Activated CD8-positive, alpha-beta memory T cell treated with anti-CD3 and anti-CD28 coated beads, Interleukin-2, amount 10 ng/mL, durations not matched to agents 7 days and 5 days (primary cell): ENCODE measurements at places on chromosomes 6 and 20.

GRCh38 chr20:57440678-57441509, 49.7 kb downstream of the RBM38 start:
- DNase-seq: no peak

DNA sequence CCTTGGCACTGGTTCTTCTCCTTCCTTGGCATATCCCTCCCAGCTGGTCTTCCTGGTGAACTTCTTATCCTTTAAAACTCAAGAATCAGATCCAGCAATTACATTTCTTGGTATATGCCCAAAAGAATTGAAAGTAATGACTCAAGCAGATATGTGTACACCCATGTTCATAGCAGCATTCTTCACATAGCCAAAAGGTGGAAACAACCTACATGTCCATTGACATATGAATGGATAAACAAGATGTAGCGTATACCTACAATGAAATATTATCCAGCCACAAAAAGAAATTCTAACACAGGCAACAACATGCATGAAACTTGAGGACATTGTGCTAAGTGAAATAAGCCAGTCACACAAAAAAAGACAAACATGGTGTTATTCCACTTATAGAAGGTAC, 103.7 kb upstream of the NT5E start:
- no peak for DNase-seq

DNA sequence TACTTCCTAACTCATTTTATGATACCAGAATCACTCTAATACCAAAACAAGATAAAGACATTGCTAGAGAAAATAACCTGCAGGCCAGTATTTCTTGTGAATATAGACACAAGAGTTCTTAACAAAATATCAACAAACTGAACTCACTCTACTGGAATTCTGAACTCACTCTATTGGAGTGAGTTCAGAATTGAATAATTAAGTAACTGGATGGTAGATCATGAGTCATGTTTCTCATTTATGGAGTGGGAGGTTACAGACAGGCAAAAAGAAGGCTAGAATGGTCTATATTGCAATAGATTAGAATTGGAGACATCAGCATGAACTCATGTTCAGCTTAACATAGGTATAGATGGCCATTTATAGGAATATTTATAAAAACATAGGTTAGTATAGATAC, 26.6 kb upstream of the C6orf58 start:
- no peak for DNase-seq

DNA sequence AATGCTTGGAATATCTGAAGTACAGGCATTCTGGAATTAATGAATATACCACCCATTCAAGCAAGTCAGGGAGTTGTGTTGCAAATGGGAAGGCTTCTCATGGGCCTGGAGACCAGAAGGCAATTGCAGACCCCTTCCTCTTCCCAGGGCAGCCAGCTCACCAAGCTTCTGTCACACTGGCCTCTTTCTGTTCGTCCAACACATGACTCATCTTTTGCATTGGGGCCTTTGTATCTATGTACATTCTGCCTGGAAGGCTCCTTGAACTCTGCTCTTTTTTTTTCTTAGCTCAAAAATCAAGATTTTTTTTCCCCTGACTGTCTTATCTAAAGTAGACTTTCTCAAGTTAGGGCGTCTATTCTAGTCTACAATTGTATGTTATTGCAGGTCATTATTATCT, 132.9 kb upstream of the MYLIP start:
- no peak for DNase-seq

- no peak for DNase-seq
Observed at GRCh38 chr6:42340511-42340910, 111.2 kb downstream of the TRERF1 start.

GRCh38 chr6:126110512-126111270, 124.4 kb downstream of the TRMT11 start:
- no peak for DNase-seq

DNA sequence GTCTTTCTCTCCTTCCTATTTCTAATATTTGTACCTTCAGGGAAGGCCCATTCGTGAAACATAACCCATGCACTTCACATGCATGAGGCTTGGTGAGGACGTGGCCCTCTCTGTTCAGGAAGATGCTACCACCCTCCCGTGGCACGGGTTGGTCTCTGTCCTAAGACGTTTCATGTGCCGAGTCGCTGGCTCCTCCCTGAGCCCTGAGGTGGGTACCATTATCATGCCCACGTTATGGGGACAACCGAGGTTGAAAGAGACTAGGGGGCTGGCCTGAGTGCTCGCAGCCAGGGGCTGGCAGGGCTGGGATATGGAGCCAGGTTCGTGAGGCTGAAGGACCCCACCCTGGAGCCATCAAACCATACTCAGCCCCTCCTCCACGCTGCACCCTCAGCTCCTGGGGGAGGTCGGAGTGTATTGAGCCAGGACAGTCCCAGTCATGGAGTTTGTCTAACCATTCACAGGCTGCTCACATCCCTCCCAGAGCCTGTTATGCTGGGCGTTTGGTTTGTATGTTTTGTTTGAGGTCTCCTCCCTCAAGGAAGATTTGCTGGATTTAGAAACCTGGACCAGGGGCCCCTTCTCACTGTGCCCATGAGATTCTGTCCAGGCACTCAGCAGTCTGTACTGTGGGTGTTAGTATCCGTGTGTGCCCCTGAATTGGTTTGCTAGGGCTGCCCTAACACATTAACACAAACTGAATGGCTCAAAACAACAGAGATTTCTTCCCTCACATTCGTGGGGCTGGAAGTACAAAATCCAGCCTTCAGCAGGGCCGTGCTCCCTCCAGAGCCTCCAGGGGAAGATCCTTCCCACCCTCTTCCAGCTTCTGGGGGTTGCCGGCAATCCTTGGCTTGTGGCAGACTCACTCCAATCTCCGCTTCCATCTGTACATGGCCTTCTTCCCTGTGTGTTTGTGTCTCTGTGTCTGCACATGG, 88.3 kb downstream of the ANKRD60 start:
- DNase-seq: no peak

GRCh38 chr6:169232507-169232931, 21.1 kb downstream of the THBS2 start:
- DNase-seq: peak; percentile 21

DNA sequence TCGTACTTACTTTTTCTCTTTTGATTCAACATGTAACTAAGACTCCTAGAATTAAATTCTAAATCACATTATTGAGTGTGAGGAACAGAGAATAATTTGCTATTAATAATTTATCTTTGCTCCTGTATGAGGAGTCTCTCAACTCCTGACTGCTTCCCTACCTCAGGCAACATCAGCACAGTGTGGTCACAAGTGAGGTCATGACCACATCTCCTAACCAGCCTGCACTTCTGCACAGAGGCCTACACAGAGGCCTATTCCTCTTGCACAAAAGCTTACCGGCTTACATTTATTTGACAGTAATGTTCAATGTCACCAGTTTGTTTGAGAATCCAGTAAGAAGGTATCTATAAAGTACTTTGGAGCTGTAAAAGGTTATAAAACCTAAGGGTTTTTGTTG, 637.4 kb upstream of the MARCKS start:
- no peak for DNase-seq

DNA sequence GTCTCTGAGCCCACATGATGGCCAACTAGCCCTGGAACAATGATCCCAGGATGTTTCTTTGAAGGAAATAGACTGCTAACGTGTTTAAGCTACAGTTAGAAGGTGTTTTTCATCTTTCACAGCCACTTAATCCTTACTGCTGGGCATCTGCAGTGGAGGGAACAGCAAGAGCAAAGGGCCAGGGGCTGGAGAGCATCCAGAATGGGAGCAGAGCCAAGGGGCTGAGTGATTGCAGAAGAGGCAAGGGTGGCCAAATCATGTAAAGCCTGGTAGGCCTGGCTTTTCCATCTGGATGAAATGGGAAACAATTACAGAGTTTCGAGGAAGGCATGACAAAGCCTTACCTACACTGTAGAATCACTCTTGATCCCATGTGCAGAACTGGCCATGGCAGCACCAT, 18.7 kb upstream of the LAMP5 start:
- no peak for DNase-seq

DNA sequence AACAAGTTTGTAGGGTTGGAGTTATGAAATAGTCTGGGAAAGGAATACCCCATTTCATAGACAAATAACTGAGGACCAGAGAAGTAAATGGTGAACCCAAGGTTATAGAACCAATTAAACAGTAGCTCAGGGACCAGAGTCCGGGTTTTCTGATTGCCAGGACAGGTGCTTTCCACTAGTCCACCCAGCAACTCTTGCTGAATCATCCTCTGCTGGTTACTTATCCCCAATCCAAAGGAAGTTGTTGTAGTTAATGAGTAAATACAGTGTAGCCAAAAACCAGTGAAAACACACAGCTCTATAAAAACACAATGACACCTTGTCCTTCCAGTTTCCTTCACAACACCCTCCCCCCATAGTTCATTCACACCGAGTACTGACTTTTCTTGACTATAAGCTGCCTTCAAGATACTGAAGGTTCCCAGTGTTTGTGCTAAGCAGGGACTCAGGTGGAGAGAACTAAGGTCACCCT, 766 bp upstream of the TINAG start:
- no peak for DNase-seq

GRCh38 chr6:135062735-135063134, 8.1 kb upstream of the HBS1L start:
- no peak for DNase-seq

DNA sequence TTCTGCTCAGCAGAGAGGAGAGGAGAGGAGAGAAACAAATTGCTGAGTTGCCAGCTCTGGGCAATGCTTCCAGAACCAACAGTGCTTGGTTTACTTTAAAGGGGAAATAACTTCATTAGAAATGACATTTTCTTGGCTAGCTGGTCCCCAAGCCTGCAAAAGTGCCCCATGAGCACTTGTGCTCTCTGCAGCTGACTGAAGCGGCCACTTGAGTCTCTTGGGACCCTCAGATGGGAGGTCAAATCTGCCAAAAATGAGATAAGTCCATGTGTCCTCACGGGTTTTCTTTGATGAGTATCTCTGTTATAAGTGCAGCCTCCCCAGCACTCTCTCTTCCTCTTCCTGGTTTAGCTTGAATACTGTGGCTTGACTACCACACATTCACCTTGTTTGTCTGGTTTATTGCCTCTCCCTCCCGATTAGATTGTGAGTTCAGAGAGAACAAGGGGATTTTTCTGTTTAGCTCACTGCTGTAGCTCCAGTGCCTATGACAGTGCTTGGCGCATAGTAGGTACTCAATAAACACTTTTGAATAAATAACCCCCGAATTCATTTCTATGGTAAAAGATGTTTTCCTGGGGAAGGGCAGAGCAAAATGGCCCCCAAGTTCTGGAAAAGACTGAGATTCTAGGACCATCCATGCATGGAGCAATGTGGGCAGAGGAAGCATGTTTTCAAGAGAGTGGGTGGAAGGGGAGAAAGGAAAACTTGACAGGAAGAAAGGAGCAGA, 7.0 kb upstream of the RIN2 start:
- DNase-seq: no peak

GRCh38 chr6:7145885-7146828, 38.4 kb downstream of the RREB1 start:
- no peak for DNase-seq

GRCh38 chr6:37257320-37257633, 295 bp upstream of the TBC1D22B start:
- DNase-seq: no peak

GRCh38 chr6:8570256-8570920, 135.0 kb upstream of the SLC35B3 start:
- DNase-seq: no peak

- DNase-seq: no peak
Observed at GRCh38 chr6:6635291-6635690, 46.8 kb downstream of the LY86 start.

DNA sequence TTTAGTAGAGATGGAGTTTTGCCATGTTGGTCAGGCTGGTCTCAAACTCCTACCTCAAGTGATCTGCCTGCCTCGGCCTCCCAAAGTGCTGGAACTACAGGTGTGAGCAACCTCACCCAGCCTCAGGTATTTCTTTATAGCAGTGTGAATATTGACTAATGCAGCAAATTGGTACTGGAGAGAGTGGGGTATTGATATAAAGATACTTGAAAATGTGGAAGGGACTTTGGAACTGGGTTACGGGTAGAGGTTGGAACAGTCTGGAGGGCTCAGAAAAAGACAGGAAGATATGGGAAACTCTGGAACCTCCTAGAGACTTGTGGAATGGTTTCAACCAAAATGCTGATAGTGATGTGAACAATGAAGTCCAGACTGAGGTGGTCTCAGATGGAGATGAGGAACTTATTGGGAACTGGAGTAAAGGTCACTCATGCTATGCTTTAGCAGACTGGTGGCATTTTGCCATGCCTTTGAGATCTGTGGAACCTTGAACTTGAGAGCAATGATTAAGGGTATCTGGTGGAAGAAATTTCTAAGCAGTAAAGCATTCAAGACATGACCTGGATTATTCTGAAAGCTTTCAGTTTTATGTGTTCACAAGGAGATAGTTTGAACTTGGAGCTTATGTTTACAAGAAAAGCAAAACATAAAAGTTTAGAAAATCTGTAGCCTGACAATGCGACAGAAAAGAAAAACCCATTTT, 127.2 kb downstream of the DTNBP1 start:
- DNase-seq: peak; percentile 12

DNA sequence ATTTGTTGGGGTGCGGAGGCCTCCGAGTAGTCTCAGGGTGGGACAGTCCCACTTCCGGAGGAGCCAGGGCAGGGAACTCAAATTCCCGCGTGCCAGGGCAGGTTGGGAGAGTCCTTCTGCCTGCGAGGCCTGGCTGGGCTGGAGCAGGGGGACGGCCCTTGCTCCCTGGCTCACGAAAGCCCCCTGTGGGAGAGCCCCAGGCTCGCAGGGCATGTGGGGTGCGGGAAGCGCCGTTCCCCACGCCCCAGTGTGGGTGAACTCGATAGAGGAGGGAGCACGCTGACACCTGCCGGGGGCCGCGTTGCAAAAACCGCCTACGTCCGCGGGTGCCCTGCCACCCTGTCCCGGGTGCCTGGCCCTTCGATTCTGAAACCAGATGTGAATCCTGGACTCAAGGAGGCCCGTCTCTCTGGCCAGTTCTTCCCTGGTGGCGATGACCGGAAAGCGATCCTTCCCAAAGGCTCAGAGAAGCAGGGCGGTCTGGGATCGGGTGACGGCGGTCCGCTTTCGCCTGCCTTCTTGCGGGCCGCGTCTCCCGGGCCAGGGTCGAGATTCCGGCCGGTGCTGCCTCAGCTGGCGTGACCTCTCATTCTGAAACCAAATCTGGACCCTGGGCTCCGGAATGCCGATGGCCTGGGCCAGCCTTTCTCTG, 1846.5 kb upstream of the DEFB115 start:
- no peak for DNase-seq
